ENCODE measurements at places on chromosomes 5 and 9. TPM values are rescaled to one million over a fixed set of nuclear protein-coding genes. Genes with fewer than 3 reads are reported as not detected.

GRCh38 chr5:40780199-40780598, 18.0 kb downstream of the PRKAA1 start:
- no peak overlapping the region for H3K27ac ChIP-seq
- H3K4me3 ChIP-seq = no peak overlapping the region
- peaks cover 36% of the 10 kb centered on the region for H3K4me1 ChIP-seq
- H3K36me3 ChIP-seq = peaks cover 14% of the 10 kb centered on the region

DNA sequence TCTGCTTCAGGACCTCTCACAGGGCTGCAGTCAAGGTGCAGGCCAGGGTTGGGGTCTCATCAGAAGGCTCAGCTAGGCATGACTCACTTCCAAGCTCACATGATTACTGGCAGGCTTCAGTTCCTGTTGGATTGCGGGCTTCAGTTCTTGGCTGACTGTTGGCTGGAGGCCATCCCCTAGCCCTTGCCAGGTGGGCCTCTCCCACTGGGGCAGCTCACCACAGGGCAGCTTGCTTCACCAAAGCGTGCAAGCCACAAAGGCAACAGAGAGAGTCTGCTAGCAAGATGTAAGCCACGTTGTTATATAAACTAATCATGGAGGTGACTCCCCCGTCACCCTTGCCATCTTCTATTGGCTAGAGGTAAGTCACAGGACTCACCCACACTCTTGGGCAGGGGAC, 14.4 kb downstream of the CPLX2 start:
- H3K27me3 ChIP-seq = no peaks in the 10 kb centered on the region
- H3K4me3 ChIP-seq = no peak overlapping the region
- no peaks in the 10 kb centered on the region for H3K4me1 ChIP-seq
- no peak overlapping the region for H3K27ac ChIP-seq
- H3K36me3 ChIP-seq = no peaks in the 10 kb centered on the region
- no peak for DNase-seq

GRCh38 chr5:181222630-181223057, 437 bp upstream of the TRIM41 start:
- peaks cover 32% of the 10 kb centered on the region for H3K4me1 ChIP-seq
- peak overlapping the region; percentile 75 for H3K4me3 ChIP-seq
- peak overlapping the region; percentile 94 for H3K27ac ChIP-seq
- no peaks in the 10 kb centered on the region for H3K27me3 ChIP-seq

DNA sequence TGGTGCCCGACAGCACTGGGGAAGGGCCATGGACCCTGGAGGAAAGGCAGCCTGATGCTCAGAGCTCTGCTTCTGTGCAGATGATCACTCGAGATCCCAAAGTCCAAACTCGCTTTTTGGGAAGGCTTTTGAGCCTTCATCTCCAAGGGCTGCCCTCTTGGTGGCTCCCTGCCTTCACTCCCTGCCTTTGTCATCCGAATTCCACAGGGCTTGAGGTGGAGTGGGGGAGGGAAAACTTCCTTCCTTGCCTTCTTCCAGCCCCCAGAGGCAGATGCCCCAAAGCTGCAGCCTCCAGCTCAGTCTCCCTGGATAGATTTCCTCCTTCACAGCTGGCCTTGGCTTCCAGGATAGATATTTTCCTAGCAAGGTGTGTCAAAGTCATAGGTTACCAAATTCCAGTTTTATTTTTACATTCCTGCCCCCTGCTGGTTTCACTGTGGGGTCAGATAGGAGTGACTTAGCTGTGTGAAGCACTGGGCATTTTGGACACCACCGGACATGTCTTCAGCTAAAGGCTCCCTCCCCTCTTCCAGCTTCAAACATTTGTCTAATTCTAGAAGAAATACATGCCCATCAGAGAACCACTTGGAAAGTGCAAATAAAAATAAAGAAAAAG, 268.2 kb downstream of the HSPA4 start:
- no peaks in the 10 kb centered on the region for H3K4me1 ChIP-seq
- H3K4me3 ChIP-seq = no peak overlapping the region
- H3K27ac ChIP-seq = no peak overlapping the region
- no peak for DNase-seq
- H3K27me3 ChIP-seq = no peaks in the 10 kb centered on the region

DNA sequence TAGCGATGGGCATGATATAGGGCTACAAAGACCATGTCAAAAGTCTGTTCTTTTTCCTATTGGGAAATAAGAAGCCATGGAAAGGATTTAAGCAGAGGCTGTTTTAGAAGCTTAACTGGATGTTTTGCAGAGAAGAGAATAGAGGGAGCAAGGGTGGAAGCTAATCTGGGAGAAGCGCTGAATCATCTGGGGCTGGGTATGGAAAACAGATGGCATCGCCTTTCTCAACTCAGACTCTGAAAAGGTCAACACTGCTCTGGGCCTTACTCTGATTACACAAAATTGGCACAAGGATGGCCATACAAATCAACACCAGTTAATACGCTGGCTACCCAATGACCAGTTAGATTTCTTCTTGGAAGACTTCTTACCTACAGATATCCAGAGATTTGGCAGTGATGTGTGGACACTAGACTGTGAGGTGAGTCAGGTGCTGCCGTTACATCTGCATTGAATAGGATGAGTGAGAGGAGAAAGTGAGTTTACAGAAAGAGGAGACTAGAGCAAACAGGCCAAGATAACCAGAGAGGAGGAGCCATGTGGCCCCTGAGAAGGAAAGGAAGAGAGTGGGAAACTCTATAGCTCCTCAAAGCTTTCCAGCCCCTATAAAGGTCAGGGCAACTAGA, 6.2 kb upstream of the TCERG1 start:
- DNase-seq = no peak
- no peak overlapping the region for H3K27ac ChIP-seq
- no peak overlapping the region for H3K4me3 ChIP-seq
- H3K4me1 ChIP-seq = no peaks in the 10 kb centered on the region
- H3K36me3 ChIP-seq = no peaks in the 10 kb centered on the region

The ENTREP1 gene
- total RNA-seq = 12.5 TPM

Measured in vagina (tissue), 2 donors.